ENCODE measurements at places on chromosomes 3 and 15.

DNA sequence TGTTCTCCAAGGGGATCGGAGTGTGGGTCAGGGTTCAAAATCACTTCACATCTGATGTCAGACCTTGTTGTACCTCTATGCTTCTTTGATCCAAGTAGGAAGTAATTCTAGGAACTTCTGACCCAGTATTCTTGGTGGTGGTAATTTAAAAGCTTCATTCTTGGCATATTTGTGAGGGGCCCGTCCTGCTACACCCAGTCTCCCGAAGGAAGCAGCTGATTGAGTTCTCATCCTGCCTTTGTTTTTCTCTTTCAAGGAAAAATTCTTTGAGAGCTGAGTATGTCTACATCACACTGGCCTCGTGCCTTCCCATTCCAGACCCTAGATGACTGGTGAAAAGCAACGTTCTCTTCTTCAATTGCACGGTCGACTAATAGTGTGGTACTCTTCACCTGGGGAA lies 234.4 kb upstream of the TPRG1 start:
- no peak for DNase-seq

DNA sequence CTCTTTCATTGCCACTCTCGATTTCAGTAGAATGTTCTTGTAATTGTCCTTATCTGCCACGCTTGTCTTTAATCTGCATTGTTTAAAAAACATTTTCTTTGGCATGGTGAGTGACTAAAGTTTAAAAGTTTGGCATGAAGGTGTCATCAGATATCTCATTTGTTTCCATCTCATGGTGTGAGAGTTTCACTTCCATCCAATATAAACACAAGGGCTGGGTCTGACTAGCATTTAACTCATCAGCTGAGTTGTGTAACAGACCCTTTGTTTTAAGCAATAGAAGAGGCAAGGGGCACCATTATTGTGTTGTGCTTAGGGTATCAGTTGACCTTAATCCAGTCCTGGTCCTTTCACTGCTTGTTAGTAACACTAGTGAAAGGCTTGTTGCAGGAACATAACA lies 49.9 kb upstream of the IL12A start:
- DNase-seq: peak; percentile 55

DNA sequence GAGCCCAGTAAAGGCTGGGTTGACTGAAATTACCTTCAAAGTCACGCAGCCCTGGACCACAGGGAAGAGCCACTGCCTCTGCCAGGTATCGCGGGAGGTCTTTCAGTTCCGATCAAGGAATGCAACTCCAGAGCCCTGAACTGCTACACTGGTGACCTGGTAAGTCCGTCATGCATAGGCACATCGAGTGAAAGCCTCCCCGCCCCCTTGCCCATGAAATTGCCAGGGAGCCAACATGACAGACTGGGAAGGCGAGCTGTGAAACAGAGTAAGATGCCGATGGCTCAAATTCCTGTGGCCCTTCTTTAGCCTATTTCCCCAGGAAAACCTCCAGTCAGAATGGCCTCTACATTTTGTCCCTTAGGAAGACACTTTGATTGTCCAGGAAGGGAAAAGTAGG lies 2.3 kb upstream of the GP5 start:
- DNase-seq: no peak

DNA sequence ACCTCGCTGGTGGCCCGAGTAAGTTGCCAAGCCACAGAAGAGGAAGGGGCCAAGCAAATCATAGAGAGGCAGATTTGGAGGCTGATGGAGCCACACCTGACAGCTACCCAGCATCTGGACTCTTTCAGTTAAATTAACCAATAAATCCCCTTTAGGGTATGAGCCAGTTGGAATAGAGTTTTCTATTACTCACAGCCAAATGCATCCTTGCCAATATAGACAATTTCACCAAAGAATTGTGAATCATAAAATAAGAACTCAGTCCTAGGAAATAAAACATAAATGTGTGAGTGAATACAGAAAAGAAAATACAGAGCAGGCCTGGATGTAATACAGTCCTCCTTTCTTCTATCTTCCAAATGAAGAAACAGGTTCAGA lies 161.6 kb upstream of the ANKRD28 start:
- DNase-seq: no peak

DNA sequence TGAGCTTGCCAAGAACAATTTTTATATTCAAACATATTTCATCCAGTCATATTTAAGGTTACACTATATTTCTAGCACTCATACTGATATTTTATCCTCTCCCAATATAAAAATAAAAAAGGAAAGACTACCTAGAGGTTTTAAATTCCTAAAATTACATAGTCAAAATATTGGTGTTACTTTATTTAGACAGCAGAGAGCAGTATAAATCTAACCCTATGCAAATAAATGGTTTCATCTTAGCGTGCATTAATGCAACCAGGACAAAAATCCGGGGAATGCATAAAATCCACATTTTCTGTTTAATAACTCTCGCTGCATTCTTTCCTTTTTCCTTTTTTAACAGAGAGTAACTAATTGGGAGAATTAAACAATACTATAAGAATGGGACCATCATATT lies 1447.4 kb upstream of the ALCAM start:
- DNase-seq: no peak

DNA sequence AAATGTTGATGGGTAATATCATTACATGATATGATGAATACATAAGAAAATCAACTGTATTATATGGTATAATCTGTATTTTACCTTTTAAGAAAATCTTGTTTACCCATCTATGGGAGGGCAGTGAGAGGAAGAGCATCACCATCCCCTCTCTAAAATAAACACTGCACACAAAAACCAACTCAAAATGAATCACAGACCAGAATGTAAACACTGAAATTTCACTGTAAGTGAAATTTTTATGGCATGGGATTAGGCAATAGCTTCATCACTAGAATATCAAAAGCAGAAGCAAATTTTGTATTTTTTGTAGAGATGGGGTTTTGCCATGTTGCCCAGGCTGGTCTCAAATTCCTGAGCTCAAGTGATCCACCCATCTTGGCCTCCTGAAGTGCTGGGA lies 26.2 kb downstream of the IFT80 start:
- no peak for DNase-seq
